ENCODE measurements at places on chromosomes 11 and 22. TPM values are rescaled to one million over a fixed set of nuclear protein-coding genes. Genes with fewer than 3 reads are reported as not detected.
A peak's percentile ranks its signal among the peaks of the same experiment; 100 is the strongest.

MYOD1 gene
- not detected for total RNA-seq

- DNase-seq, result no peak
Observed at GRCh38 chr11:120931057-120931779, 92.7 kb upstream of the TBCEL start.

RTN4R gene
- 5.7 TPM for total RNA-seq

DNA sequence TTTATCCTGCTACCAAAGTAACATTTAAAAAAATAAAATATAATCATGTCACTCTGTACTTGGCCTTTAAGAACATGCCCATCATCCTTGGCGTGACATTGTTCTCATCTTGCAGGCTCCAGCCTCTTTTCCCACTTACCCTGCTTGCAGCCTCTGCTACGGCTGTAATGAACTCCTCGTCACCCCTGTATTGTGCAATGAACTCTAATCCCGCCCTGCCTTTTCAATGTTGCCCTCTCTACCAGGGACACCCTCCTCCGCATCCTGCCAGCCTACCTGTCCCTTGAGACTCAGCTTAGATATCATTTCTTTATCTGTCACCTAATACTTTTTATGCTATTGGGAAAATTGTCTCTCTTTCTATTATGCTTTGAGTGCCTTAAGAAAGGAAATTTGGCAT, 12.6 kb upstream of the MMP20 start:
- no peak for DNase-seq

DNA sequence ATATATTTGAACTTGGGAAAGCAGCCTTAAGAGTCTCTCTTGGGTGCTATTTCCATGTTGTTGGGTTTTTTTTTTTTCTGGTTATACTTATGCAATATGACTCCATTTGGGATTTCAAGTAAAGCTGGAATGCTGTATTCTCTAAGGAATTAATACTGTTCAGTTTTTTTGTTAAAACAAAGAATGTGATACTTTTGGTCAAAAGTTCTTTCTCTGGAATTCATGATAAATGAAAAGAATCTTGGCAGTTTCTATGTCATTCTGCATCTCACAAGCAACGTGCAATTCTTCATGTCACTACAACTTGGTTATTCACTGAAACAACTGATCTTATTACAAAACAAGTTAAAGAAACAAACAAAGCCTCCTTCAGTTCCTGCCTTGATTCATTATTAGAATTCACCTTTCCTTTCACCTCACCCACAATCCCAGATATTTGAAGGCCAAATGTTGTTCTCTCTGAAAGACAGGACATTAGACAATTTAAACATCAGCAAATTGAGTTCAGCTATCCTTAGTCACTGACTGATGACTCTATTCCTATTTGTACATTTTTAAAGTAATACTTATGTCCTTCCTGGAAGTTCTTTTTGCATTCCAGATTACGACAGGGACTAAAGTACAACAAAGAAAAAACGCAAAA, 176.2 kb downstream of the SBF2 start:
- no peak for DNase-seq

DNA sequence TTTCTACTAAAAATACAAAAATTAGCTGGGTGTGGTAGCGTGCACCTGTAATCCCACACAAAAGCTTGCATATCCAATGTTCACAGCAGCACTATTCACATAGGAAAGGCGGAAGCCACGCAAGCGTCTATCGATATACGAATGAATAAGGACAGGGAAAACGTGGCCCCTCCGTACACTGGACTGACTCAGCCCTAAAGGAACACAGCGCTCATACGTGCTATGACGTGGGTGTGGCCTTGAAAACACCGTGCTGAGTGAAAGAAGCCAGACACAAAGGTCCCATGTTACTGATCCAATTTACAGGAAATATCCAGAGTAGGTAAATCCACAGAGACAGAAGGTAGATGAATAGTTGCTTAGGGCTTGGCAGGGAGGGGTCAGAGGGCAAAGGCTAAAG, 7.0 kb downstream of the LMF2 start:
- no peak for DNase-seq

DNA sequence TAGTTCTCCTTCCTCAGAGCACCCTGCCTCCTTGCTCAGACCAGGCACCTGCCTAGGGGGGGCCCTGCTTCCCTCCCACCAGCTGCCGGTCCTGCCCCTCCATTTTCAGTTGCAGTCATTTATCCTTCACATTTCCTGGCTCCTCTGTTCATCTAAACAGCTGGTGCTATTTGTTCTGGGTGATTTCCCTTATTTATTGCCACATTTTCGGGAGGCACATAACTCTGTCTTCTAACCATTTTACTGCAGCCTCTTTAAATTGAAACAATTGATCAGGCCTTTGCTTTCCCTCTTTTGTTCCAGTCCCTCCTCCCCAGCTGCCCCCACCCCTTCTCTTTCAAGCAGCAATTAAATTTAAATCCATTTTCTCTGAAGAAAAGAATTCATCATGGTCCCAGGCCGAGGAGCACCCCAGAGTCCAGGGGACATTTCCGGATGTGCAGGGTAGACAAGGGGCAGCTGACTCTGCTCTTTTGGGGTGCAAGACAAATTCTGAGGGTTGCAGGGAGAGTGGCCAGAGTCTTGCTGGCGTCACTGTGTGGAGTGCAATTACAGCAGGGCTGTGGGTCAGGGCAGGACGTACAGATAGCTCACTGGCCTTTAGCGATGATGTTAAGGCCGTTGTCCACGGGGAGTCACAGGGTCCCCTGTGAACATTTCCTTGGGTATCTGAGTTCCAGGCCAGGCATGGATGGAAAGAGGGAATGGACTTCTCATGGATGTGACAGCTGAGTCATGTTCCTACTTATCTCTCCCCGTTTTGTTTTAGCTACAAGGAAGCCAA, 476.4 kb downstream of the TBC1D22A start:
- DNase-seq, result no peak

DNA sequence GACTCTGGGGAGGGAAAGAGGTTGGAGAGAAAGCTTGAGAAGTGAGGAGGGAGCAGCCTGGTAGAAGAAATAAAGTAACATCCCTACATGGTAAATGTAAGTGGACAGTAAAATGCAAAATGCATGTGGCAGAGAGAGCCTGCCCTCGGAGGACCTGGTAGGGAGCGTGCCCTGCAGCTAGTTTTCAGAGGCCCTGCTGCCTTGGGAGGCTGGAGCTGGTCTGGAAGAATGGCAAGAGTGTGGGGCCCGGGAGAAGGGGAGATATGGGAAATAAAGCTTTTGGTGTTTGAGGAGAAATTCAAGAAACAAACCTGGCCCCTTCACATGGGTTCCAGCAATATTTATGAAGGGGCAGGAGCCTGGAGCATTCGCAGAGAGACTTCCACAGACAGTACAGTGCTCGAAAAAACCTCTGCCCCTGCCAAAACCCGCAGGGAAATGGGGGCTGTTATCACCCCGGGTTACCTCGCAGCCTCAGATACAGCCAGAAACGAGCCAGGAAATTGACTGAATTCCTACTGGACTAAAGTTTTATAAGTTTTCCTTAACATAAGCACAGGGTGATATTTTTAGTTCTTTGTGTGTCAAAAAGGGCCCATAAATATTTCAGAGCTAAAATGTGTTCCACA, 363.0 kb downstream of the TENM4 start:
- DNase-seq, result no peak

DNA sequence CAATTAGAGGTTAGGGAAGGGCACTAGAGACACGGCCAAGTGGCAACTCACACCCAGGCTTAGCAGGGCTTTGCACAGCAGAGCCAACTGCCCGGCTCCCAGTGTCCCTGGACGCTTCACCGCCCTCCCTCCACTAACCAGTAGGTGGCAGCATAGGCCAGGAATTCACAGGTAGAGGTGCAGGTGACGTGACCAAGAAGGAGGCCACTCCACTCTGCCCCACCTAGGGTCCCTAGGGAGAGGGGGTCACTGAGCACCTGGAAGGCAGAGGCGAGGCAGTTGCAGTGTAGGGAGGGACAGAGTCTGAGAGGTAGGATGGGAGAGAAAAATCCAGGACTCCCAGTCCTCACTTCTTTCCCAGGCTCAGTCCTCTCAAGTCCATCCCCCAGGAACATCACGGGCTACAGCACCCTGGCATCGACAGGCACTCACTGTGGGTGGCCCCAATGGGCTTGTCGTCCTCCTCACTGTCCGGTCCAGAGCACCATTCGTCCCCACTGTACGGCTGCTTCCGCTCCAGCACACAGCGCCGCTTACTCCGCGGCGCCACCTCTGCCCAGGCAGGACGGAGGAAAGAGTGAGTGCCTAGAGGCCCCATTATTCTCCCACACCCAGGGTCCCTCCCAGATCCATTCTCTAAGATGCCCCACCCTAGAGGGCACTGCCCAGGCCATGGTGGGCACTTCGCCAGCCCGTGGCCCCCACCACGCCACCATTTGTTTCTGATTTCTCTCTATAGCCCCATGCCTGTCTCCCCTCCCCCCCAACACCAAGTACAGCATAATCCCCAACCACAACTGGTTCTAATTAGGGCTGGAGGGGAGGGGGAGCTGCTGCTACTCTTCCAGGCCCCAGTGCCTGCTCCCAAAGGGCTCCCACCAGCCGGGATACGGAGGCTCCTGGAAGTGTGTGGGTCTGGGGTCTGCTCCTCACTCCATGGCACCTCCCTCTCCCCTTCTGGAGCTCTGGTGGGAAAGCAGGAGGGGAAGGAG, 18.4 kb downstream of the BCL9L start:
- peak; percentile 83 for DNase-seq

GRCh38 chr22:46984751-46985506, 222.5 kb downstream of the TBC1D22A start:
- DNase-seq, result peak; percentile 87

GRCh38 chr22:41047801-41048211, 44.6 kb upstream of the EP300 start:
- DNase-seq, result no peak

CABP2 gene
- not detected for total RNA-seq

DNA sequence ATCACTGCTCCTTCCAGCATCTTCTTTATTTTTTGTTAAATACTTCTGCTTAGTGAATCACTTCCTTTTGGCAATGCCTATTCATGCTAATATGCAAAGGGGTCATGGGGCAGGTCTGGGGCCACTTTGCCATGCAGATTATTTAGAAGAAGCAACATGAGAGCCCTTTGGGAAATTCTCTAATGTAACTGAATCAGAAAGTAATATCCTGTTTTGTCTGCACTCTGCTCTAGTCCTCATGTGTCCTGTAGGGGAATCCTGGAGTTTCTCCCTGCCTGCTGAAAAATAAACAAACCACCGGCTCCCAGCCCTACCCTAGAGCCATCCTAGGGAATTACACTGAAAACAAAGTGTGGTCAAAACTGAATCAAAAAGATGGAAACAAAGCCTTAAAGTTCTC, 176.5 kb upstream of the POU2AF2 start:
- DNase-seq, result peak; percentile 25

- peak; percentile 21 for DNase-seq
Observed at GRCh38 chr22:41799486-41800347, 762 bp upstream of the CCDC134 start.

KDM4D gene
- 0.89 TPM for total RNA-seq

DNA sequence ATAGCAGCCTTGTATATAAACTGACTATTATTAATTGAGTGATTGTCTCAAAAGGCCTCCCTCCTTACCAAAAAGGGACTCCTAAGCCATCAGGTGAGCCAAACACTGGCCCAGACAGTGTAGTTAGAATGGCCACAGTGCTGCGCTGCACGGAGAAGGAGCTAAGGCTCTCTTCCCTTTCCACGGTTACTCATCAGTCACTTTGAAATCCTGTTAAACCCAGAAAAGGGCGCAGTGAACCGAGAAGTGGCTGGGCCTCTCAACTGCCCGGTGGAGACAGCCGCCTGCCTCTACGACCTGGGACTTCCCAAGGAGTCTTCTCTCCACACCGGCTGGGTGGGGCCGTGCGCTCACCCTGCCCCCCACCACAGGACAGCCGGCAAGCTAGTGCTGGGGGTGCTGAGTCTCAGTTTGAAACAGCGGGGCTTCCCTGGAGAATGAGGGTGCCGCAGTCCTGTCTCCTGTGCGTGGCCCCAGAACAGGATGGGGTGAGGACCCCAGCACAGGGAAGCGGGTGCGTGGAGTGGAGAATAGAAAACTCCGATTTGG, 1.3 kb downstream of the MYH9 start:
- DNase-seq, result peak; percentile 40

GRCh38 chr11:73428699-73429098, 52.5 kb downstream of the RELT start:
- DNase-seq, result no peak

DNA sequence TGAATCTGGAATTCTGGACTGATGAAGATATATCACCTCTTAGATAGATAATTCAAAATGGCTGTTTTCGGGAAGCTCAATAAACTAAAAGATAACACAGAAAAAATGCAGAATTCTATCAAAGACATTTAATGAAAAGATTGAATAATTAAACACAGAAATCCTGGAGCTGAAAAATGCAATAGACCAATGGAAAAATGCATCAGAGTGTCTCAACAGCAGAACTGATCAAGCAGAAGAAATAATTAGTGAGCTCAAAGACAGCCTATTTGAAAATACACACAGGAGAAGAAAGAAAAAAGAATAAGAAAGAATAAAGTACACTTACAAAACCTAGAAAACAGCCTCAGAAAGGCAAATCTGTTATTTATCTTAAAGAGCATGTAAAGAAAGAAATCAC, 356.4 kb upstream of the B3GAT1 start:
- DNase-seq, result no peak

GAL gene
- total RNA-seq, result not detected
